ENCODE measurements at places on chromosomes 1 and 21.

DNA sequence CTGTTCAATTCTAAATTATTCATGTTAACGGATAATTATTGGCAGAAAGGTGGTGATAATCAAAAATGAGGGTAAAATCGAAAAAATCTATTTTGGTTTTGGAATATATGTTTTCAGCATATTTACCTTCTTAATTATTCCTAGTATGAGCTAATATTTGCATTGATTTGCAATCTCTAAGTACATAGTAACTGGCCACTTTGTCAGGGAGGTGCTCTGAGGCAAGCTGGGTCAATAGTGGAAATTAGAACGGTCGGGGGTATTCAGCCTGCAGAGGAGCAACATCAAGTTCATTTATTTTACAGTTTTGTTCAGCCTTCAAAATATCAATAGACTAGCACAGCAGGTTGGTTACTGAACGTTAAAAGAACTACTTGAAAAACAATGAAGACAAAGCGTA is 1.8 kb downstream of the OTUD7B start:
- DNase-seq, result no peak

- peak; percentile 4 for DNase-seq
These were observed 522.5 kb downstream of the PTBP2 start for GRCh38 chr1:97243973-97244560.

DNA sequence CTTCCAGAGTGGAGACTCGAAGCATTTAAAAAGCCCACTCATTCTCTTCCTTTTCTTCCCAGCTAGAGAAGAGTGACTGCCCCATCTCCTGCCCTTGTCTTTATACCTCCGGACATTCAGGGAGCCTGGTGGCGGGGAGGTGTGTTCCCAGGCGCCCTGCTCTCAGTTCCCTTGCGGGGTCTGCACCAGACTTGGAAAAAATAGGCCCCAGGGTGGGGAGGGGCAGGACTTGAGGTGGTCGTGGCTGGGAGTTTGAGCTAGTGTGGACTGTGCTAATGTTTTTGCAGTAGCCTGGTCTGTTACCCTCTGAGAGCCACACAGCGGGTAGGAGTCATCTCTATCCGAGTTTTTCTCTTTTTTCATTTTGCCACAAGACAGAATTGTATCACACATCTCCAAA is 139.1 kb downstream of the PEX14 start:
- no peak for DNase-seq

DNA sequence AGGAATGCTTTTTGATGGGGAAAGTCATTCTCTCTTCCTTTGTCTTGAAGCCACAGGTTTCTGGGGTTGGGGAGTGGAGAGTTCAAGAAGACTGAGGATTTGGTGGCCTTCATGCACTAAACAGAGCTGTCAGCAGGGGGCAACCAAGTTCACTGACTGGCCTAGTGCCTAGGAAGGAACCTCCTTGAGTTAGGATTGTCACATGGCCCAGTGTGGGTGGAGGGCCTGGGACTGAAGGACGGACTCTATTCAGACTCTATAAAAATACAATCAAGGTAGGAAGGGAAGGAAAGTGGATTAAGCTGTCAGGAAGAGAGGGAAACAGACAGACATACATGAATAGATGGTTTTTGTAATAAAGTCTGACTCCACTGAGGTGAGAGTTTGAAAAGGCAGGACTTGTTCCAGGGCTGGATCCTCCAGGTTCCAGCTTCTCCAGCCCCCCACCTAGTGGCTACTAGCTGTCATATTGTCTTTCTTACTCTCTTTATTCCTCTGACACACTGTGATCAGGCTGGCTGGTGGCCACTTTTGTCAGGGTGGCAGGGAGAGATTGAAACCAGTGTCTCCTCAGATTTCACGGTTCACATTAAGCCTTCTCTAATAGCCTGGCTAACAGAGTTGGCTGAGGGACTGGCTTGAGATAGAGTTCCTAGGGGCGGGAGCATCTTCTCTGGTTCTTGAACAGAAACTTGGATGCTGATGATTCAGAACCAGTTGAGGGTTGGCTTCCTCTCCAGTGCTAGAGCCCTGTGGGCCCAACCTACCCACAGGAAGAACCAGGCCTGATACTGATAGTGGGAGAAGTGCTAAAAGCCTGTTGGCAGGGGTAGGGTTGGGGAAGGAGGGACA is 4.1 kb upstream of the SH3BGRL3 start:
- DNase-seq, result peak; percentile 89

DNA sequence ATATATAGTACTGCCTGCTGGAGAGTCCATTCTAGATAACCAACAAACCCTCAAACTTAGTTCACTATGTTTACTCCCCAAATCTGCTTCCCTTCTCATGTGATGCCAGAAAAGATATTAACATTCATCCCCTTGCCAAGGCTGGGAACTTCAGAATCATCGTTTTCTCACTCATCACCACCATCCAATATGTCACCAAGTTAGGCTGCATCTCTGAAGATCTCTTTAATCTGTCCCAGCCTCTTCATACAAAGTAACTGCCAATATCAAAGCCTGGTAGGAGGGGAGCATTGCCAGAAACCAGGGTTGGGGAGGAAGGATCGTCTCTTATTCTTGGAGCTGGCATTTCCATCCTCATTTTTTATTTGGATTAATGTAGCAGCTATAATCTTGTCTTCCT is 71.6 kb downstream of the XCL2 start:
- no peak for DNase-seq
